ENCODE measurements at places on chromosomes 6 and 20.

- no peak for DNase-seq
Observed at GRCh38 chr6:11358904-11359830, 126.7 kb upstream of the NEDD9 start.

DNA sequence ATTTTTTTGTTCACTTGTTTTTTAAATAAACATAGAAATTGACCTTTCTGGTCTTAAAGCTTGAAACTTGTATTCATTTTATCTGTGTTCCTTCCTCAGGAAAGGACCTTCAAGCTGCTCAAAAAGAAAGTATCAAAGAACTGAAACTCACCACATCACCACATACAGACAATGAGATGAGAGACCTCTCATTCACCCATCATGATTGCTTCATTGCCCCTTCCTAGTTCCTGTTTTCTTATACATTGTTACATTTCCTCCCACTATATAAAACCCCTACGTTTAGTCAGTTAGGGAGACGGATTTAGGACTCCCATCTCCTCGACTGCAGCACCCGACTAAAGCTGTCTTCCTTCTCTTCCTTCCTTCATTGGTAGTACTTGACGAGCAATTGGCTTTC is 180.5 kb upstream of the OPRM1 start:
- no peak for DNase-seq

DNA sequence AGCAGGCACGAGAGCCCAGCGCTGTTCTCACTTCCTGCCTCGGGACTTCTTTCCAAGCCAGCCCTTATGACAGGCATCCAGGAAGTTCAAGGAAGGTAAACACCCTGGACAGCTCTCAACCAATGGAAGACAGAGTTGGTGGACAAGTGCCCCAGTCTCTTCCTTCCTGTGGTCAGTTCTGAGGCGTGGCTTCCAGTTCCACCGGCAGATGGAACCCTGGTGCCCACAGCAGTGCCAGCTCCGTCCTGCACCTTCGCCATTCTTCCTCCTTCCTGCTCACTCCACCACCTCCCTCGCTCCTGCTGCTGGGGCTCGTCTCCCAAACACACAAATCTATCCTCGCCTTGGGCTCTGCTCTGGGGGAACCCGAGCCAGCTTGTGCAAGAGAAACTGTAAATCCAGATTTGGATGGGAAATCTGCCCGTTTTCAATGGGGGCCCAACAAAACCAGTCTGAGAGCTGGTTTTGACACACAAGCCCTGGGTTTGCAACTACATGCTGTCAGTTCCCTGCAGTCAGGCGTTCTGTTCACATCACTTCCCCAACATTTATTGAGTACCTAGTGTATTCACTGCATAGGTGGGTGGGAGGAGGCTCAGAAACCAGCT is 162.7 kb downstream of the GRM4 start:
- DNase-seq: peak; percentile 58

GRCh38 chr20:39849664-39850063 is 839.4 kb downstream of the MAFB start:
- no peak for DNase-seq

- DNase-seq: no peak
Observed at GRCh38 chr6:75762063-75762462, 13.0 kb downstream of the MYO6 start.

- DNase-seq: no peak
Observed at GRCh38 chr6:36755435-36756348, 58.1 kb downstream of the RAB44 start.

DNA sequence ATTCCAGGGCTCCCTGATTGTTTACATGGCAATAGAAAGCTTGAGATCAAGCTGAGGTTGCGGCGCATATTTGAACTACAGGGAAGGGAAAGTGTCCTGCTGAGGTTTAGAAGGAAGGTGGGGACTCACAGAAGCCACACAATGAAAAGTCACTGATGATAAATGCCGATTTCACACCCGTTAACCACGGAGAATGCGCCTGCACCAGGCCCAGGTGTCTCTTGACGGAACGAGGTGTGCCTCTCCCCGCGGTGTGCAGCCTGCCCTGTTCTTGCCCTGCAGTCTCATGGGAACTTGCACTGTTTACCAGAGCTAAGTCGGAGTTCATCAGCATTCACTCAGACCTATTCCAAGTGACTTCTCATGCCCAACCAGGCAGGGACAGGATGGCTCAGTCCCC is 90.3 kb downstream of the LY86 start:
- DNase-seq: no peak

DNA sequence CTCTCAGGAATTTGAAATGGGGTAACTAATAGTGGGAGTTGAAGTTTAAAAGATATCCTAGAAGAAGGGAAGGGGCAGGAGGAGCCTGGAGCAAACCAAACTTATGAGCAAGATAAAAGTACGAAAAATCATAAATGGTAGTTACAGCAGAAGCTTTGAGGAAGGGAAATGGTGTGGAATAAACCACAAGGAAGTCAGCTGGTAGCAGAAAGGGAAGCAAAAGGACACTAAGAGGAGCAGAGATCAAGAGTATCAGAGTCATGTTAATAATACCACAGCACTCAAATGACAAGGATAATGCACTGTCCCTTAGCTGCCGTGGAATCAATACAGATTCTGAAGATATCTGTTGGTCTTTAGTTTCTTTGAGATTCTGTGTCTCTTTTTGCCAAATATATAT is 44.9 kb upstream of the CCDC28A start:
- DNase-seq: no peak

DNA sequence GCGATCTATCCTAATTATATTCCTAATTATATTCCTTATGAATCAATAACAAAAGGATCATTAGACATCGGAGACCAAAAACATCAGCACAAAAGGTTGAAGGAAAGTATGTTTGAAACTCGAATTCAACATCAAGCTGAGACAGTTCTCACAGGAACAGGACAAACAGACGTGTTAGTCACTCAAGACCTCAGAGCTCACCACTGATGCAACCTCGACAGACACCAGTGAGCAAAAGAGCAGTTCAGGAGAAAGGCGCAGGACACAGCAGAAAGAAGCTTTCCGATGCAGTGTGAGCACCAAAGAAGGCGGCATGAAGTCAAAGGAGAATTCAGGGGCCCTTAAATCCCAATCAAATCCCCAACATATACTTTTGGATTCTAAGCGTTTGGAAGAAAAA is 6.3 kb upstream of the RAMACL start:
- no peak for DNase-seq

DNA sequence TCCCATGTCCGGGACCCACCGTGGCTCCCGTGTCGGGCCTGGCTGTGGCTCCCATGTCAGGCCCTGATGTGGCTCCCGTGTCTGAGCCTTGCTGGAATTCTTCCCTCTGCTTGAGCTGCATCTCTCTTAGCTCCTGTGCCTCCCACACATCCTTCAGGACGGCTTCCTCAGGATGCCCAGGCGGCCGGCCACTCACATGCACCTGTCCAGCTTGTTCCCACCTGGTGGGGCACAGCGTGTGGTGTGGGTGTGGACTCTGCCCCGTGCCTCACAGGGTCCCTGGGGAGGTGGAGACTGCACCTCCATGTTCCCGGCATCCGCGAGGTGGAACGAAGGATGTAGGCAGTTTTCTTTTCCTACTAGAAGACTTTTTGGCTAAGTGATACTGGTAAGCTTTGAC is 170.7 kb downstream of the SMOC2 start:
- DNase-seq: no peak

DNA sequence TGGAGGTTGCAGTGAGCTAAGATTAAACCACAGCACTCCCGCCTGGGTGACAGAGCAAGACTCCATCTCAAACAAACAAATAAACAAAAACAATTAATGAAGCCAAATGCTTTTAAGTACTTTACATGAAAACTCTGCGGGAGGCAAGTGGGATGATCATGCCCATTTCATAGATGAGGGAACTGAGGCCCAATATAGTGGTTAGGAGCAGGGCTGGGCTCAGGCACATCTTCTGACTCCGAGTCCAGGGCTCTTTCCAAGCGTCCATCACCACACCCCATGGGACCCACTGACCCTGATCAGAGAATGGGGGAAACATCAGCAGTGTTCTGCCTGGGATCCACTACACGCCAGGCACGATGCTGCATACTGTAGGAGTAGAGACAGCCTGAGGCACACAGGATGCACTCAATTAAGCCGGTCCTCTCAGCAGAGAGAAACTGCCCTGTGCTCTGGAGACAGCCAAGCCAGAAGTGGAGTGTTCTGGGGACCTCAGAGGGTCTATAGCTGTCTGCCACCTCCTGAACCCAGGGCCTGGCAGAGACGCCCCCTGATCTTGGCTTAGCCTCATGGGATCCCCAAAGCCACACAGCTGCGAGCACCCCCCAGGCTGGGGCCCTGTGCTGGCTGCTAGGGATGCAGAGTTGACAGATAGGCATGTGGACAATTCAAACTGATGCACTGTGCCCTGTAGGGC is 13.5 kb downstream of the TTBK1 start:
- no peak for DNase-seq

- DNase-seq: no peak
Observed at GRCh38 chr20:9375221-9375681, 139.1 kb upstream of the LAMP5 start.

GRCh38 chr20:20562507-20562906 is 149.9 kb downstream of the RALGAPA2 start:
- no peak for DNase-seq

DNA sequence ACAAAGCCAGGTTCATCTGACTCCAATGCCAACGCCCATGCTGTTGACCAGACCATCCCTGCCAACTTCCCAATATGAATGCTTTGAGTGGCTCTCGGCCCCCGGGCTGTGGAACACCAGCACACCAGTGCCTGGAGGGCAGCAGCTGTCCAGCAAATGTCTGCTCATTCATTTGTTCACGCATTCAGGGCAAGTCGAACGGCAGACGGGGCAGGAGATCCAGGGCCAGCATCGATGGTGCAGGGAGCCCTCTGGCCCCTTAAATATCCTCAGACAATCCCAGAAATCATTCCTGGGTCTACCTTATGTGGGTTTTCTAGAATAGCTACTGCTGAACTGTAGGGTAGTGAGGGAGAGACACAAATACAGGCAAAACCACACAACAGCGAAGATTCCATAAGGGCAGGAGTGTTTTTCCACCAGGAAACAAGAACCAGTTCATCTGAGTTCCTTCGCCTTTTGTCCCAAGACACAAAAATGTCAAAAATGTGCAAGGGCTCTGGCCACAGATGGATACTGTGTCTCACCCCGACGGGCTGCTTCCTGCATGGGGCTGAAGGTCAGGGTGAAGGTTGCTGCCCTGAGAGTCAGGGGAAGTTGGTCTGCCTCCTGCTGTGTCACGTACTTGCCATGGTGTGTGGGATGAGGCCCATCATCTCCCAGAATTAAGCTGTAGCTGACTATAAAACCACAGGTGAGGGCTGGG is 15.5 kb downstream of the RIPOR3 start:
- no peak for DNase-seq

GRCh38 chr6:15946701-15947385 is 182.0 kb upstream of the MYLIP start:
- no peak for DNase-seq

DNA sequence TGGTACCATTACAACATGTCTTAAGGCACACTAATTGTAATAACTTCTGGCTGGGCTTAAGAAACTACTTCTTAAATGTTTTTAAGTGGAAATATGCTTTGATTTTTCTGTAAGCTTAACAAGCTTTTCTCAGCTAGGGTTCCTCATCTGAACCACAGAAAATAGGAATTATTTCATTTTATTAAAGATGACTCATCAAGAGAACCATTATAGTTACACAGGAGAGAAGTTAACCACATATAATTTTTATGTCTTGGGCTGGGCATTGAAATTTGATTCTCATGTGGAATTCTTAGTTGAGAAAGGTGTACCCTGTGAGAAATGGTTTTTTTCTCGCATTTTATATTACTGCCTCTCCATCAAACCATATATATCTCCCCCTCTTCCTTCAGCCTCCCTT is 75.1 kb downstream of the QKI start:
- no peak for DNase-seq

DNA sequence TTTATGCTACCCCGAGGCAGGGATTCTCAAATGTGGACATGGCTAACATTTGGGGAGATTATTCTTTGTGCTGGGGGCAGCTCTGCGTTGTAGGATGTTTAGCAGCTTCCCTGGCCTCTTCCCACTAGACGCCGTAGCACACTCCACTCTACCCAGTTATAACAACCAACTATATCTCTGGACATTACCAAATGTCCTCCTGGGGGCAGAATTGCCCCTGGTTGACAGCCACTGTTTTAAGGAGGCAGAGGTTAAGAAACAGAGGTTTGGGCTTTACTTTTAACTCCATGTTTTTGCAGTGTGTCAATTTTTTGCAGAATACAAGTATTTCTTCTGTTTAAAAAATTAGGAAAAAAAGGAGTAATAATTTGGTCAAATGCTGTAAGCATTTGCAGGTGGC is 56.2 kb upstream of the BMP6 start:
- no peak for DNase-seq

- no peak for DNase-seq
Observed at GRCh38 chr6:2790588-2791449, 25.6 kb downstream of the WRNIP1 start.

- no peak for DNase-seq
Observed at GRCh38 chr6:142294679-142295078, 7.1 kb upstream of the ADGRG6 start.

DNA sequence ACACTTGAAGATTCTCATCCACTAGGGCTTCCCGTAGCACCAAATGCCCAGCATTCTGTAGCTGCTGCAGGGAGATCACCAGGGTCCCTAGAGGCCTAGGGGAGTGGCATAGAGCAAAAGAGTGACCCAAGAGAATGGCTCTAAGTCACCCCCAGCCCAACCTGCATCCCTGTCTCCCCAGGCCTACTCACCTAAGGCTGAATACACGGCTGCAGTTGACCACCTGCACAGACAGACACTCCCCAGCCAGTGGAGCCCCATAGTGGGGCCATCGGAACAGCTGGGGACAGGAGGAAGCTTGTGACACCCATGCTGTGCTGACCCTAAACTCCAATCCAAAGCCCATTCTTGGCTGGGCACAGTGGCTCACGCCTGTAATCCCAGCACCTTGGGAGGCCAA is 9.5 kb upstream of the SPAG4 start:
- no peak for DNase-seq

DNA sequence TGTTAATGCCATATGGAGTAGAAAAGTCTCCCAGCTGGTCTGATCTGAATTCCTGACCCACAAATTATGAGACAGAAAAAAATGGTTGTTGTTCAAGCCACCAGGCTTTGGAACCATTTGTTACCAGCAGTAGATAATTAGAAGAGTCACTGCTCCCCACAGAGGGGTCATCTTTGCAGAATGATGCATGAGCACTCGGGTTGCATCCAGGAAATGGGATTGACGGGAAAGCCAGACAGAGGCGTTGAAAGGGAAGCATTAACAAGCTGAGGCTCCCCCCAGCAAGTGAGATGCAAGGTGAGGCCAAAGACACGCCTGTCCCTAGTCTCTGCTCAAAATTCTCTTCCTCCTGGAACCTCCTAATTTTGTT is 182.5 kb downstream of the SYNDIG1 start:
- no peak for DNase-seq

GRCh38 chr20:11094711-11095110 is 420.9 kb upstream of the JAG1 start:
- no peak for DNase-seq
